Endothelial cell (in vitro differentiated cells): ENCODE measurements at places on chromosomes 11 and 22.

DNA sequence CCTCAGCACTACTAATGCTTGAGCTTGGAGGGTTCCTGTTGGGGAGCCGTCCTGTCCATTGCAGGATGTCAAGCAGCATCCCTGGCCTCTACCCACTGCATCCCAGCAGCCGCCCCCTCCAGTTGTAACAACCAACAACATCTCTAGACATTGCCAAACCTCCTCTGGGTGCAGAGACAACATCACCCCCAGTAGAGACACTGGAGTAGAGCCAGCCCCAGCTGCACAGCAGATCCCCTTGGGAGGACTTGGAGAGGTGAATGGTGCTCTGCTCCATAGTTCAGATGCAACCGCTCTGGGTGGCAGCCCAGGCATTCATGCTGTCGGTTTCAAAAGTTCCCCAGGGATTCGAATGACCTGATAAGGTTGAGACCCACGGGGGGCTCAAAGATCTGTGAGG lies 259.0 kb downstream of the MN1 start:
- DNase-seq: no peak

GRCh38 chr11:8022876-8023275 lies 35.7 kb downstream of the EIF3F start:
- no peak for DNase-seq

- no peak for DNase-seq
These were observed 47.8 kb downstream of the DBX1 start for GRCh38 chr11:20112291-20113148.

GRCh38 chr11:84655712-84656111 lies 971.4 kb downstream of the DLG2 start:
- DNase-seq: no peak

DNA sequence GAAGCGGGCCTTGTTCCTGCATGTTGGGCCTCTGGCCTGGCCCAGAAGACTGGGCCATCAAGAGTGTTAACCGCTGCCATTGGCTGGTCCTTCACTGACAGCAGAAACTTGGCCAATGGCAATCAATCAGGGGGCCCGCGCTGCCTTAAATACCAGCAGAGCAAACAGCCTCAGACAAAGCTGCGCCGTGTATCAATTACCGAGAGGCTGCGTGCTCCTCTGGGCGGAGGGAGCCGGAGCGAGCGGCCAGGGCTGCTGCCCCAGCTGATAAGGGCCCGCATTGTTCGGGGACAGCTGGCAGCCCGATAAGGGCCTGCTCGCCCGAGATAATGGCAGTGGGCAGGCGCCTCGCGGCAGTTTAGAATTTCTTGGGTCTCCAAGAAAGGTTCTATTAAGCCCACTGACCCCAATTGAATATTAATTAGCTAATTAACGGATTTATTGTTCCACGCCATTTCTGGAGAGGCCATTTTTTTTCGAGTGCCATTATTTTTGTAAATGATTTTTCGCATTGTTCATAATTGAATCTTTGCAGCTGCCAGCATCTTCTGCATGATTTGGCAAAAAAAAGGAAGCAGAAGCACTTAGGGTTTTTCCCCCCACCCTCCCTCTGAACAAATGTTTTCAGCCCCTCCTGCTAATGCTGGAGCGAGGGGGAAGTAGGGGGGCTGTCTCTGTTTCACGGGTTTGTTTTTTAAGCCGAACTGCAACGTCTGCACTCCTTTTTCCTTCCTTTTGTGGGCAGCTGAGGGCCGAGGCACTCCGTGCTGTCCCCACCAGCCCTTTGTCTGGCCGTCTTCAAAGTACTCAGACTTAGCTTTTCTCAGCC lies 37.6 kb upstream of the RIC3 start:
- DNase-seq: peak; percentile 72

DNA sequence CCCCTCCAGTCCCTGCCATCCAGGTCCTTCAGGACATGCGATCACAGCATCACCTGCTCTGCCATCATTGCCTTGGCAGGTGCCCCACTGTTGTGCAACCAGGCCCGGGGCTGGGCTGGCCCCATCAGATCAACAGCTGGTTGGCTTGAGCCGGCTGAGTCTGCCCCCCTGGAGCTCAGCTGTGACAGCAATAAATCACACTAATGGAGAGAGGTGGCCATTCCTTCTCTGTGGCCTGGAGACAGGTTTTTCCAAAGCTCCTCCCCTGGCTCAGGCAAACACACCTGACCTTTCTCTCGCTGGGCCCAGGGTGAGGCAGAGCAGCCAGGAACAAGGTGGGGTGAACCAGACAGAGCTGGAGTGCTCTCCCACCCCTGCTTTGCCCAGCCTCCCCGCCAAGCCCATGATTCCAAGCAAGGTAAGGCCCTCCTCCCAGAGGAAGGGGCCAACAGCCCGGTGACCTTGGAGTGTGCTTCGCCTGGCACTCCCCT lies 8.9 kb upstream of the FXYD2 start:
- no peak for DNase-seq

DNA sequence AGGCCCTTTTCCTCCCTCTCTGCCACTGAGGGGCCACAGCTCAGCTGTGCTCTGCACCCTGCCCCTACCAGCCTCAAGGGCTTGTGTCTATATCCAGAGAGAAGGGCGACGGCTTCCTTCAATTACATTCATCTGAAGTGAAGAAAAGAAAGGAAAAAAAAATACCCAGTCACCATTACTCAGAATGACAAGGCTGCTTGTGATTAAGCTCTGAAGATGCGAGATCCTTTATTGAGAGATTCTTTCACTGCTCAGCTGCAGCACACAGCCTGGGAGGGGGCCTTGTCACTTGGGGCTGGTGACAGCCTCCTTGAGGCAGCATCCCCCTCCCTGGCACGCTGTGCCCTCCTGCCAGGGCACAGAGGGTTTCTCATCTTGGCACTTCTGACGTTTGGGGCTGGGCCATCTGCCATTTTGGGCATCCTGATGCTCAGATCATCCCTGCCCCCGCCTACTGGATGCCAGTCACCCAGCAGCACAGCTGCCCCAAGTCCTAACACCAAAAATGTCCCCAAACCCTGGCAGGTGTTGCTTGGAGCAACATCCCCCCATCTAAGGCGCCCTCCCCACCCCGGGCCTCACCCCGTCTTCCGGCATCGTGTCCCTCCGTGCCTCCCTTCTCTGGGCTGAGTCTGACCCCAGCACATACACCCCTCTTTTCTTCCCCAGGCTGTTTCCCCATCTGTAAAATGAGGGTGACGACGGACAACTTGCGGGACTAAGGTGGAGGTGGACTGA lies 1394.7 kb downstream of the BRD1 start:
- DNase-seq: no peak

GRCh38 chr11:17573526-17573925 lies 26.5 kb downstream of the OTOG start:
- no peak for DNase-seq

- peak; percentile 62 for DNase-seq
These were observed 14.3 kb upstream of the BCL9L start for GRCh38 chr11:118939953-118940598.

GRCh38 chr11:134592391-134592990 lies 180.4 kb upstream of the B3GAT1 start:
- DNase-seq: peak; percentile 83

- no peak for DNase-seq
These were observed 24.4 kb upstream of the SMIM35 start for GRCh38 chr11:118111019-118111743.

DNA sequence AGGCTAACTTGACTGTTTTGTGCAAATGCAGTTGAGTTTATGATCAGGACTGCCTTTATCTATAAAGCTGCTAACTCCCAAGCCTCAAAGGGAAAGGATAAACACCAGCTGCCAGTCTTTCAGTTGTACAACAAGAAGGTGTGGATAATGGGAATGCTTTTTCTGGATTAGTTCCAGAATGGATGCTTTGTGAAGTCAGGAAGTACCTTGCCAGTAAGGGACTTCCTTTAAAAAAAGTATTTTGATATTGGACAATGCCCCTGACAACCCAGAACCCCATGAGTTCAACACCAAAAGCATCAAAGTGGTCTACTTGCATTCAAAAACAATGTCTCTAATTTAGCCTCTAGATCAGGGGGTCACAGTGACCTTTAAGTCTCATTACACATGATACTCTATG lies 32.0 kb downstream of the OR5A2 start:
- DNase-seq: no peak

DNA sequence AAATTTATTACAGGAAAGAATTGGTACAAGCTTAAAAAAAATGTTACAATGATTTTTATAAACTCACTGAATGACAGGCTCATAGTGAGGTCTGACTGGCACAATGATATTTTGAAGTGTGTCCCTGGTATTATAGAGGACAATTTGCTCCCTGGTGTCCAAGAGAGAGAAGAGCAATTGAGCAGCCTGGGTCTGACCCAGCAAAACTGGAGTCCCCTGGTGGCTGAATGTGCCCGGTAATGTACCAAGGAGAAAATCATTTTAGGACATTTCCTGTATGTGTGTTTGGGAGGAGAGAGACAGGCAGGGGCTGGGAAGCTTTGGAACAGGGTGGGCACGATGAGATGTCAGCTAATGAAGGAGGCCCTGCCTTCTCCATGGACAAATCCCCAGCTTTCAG lies 125.3 kb downstream of the APOL5 start:
- peak; percentile 40 for DNase-seq
